ENCODE measurements at places on chromosomes 2 and 18.

DNA sequence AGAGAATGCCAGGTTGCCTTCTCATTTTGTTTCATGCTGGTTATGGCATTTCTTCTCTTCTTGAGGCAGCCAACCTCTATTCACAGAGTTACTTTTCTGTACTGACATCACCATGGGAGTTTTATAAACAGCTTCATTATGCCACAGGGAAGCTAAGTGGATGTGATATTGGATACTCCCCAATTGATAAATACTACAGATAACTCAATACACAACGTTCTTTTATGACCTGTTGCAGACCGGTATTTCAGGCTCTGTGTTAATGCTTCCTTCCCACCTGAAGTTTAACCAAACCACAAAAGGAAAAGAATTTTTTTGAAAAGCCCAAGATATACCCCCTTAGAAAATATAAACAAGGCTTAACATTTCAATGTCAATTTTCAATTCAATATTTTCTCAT lies 258.3 kb upstream of the SOX11 start:
- no peak for DNase-seq

DNA sequence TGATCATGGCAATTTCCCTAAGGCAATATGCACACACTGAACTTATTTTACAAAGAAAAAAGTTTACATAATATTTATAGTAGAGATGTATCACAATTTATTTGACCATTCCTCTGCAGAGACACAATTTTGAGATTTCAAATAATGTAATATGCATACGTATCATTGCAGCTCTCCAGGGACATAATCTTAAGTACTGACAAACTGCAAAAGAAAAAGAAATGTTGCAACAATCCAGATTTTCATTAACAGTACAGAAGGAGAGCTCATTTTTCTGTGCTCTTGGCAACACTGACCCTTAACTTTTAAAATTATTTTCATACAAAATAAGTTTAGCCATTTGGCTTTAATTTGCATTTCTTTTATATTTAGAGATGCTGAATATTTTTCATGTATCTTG lies 710.2 kb upstream of the SLC39A10 start:
- no peak for DNase-seq

DNA sequence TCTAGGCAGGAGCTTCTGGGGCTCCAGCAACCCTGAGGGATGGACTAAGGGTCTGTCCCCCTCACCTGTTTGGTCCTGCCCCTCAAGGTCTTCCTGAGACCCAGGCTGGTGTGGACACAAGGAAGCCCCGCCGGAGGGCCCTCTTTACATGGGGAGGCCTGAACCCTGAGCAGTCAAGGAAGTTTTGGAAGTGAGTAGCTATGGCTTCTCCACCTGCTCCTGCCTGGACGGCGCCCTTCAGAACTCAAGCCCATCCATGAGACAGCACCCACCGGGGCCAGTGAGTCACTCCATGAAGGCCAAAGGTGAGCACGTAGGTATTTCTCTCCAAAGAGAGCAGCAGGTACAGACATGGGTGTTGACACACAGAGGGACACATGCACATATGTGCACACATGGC lies 98.2 kb upstream of the CTDP1 start:
- no peak for DNase-seq

GRCh38 chr2:164826293-164827243 lies 15.1 kb downstream of the COBLL1 start:
- DNase-seq, result no peak

DNA sequence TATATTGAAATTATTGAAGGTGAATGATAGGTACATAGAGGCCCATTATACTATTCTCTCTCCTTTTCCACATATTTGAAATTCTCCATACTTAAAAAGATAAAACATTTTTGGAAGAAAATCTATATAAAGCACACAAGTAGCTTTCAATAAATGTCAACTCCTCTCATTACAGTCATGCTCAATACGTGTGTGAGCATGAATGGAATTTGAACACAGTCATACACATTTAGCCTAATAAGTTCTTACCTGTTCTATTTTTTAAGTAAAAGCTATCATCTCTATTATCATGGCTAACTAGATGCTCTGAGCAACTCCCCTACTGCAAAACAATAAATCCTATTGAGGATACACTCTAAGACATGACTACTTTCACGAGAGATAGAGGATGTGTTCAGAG lies 41.9 kb upstream of the SPATS2L start:
- DNase-seq, result no peak

GRCh38 chr2:71596011-71596410 lies 142.7 kb downstream of the DYSF start:
- DNase-seq, result no peak

DNA sequence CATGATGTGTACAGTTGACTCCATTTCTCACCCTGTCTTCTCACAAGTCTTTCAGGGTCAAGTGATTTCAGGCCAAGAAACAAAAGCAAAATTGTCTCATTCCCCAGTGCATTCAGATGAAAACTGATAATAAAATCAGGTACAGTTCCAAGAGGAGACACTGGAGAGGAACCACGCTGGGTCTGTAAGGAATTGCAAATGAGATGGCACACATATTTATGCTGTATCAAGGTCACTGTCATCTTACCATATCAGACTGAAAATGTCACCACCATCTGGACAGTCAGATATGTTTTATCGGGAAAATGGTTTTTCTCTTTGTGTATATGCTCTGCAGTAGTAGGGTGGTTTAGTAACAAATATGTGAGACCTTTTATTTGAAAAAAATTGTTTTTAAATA lies 91.7 kb downstream of the CCDC138 start:
- DNase-seq, result no peak

DNA sequence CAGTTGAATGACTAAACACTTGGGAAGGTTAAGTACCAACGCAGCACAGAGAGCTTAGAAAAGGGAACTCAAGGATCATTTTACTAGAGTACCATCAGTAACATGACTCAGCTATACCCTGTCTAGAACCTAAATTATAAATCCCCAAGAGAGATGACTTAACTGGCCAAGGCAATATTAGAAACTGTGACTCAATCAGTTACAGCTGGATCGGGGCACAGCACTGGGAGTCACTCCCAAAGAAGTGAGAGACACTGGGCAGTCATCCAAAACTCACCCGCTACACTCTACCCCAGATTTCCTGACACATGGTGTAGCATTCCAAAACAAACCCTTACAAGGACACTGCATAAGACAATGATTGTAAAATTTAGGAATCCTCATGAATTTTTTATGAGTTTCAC lies 17.7 kb downstream of the IWS1 start:
- peak; percentile 74 for DNase-seq

DNA sequence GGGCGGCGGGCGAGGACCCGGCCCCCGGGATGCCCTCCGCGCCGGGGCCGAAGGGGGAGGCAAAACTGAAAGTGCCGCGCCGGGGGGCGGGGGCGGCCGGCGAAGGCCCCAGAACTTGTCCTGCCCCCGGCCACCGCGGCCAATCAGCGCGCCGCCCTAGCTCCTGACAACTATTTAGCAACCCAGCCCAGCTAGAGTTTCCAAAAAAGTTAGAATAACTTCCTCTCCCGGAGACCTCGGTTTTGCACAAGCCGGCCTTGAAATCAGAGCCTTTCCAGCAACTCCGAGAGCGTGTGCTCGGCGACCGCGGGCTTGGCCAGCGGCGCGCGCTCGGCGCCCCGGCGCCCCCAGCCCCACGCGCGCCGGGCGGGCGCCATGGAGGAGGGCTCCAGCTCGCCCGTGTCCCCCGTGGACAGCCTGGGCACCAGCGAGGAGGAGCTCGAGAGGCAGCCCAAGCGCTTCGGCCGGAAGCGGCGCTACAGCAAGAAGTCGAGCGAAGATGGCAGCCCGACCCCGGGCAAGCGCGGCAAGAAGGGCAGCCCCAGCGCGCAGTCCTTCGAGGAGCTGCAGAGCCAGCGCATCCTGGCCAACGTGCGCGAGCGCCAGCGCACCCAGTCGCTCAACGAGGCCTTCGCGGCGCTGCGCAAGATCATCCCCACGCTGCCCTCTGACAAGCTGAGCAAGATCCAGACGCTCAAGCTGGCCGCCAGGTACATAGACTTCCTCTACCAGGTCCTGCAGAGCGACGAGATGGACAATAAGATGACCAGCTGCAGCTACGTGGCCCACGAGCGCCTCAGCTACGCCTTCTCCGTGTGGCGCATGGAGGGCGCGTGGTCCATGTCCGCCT lies at the start of gene TWIST2:
TSS of gene TWIST2 (plus strand) at position 245 of the 850 bp plus-strand sequence. CDS start at position 376, 131 bp downstream.
- no peak for DNase-seq

DNA sequence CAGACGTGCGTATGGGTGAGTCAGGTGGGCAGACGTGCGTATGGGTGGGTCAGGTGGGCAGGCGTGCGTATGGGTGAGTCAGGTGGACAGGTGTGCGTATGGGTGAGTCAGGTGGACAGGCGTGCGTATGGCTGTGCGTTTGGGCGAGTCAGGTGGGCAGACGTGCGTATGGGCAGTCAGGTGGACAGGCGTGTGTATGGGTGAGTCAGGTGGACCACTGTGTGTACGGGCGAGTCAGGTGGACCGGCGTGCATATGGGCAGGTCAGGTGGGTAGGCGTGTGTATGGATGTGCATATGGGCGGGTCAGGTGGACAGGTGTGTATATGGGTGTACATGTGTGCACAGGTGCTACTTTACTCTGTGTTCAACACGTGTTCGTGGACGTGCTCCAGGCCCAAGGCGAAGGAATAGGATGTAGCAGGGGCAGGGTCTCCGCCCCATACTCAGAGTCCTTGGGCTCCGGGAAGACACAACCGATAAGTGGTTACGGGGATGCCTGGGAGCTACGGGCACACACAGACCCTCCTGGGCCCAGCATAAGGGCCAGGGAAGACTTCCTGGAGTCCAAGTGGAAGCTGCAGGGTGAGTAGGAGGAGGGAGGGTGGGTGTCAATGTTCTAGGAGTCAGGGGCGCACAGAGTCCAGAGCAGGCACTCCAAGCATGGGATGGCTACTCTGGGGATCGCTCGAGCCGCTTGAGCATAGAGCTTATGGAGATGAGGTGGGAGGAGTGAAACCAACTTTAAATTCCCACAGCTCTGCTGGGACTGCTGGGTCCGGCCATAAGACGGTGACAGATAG lies 27.1 kb upstream of the KLF11 start:
- DNase-seq, result no peak

GRCh38 chr2:76953733-76954347 lies 568.3 kb downstream of the LRRTM4 start:
- peak; percentile 77 for DNase-seq

GRCh38 chr2:19139386-19139785 lies 219.0 kb downstream of the OSR1 start:
- no peak for DNase-seq

DNA sequence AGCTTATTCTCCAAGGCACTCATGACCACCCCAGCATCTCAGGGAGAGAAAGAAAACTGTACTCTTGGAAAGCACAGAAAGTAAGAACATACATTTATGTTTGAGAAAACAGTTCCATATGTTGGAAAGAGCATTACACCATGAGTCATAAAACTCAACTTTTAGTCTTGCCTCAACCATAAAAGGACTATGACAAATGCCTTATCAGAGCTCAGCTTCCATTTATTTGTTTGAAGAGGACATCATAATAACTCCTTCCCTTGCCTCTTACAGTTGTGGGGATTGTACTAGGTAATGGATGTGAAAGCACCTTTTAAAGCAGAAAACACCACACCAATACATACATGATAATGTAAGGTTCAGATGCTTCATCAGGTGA lies 370.8 kb downstream of the LNPK start:
- no peak for DNase-seq

- DNase-seq, result no peak
Observed at GRCh38 chr2:16678964-16679363, 13.3 kb upstream of the CYRIA start.

- no peak for DNase-seq
Observed at GRCh38 chr18:51398104-51398503, 200.6 kb upstream of the MEX3C start.

- DNase-seq, result no peak
Observed at GRCh38 chr18:41266616-41267015, 688.4 kb upstream of the PIK3C3 start.

GRCh38 chr2:54194761-54195750 lies 61.0 kb downstream of the TSPYL6 start:
- DNase-seq, result no peak

GRCh38 chr18:31598021-31598805 lies 6.5 kb downstream of the TTR start:
- DNase-seq, result no peak

DNA sequence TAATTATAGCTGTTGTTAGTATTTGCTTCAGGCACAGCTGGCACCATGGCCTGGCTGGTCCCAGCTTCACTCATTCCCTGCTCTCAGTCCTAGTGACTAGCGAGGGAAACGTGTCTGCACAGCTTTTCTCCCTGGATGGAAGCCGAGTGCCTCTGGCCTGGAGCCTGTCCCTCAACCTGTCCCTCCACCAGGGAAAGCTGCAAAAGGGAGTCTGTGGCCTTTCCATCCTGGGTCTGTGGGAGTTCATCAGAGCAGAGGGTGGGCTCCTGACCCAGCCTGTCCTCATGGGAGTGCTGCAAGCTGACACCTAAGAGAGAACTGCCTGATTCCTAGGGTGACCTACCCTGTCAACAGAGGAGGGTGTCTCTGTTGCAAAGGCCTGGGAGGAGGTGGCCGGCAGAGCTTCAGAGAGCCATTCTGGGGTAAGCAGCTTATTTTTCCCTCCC lies 118.3 kb downstream of the CAPN13 start:
- no peak for DNase-seq

DNA sequence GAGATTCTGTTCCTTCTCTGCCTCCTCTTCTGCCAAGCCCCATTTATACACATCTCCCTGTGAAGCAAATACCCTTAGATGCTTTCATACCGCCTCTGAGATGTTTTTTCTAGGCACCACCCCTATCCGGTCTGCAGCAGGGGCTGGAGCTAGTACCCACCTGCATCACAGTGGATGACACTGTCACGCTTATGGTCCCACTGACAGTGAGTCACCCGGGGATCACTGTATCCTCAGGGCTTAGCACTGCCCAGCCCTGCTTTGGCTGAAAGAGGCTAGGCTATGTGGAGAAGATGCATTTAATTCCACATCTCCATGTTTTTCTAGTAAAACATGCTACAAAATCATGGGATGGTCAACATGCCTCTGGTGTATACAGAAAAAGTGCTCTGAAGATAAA lies 9.9 kb downstream of the FABP1 start:
- no peak for DNase-seq

DNA sequence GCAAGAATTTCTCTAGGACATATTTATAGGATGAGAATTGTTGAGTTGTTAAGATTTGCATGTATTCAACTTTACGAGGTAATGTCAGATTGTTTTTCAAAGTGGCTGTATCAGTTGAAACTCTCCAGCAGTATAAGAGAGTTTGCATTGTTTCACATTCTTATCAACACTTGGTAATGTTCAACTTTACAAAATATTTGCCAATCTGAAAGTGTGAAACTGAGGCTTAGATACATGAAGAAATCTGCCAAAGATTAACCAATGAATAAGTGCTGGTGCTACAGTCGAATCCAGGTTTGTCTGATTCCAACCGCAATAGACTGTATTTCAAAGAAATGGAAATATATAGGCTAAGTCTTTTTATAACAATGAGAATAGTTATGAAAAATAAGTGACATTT lies 117.0 kb downstream of the EHBP1 start:
- no peak for DNase-seq

- no peak for DNase-seq
Observed at GRCh38 chr18:79465392-79465991, 69.8 kb downstream of the NFATC1 start.

DNA sequence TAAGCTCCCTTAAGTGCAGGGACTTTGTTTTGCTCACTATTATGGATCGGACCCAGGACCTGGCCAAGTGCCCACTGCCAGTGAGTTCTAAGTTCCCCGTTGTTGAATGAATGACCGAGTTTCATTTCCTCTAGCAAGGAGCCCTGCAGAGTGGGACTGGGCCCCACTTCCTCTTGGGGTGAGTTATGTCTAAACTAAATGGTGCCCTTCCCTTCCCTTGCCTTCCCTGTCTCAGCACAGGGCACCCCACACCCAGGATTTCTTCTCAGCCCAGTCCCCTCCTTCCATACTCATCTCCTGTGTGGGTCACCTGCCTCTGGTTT lies 195.3 kb upstream of the HS6ST1 start:
- DNase-seq, result peak; percentile 31
